ENCODE measurements at places on chromosomes 16 and 17. TPM values are rescaled to one million over a fixed set of nuclear protein-coding genes. Genes with fewer than 3 reads are reported as not detected.
A peak's percentile ranks its signal among the peaks of the same experiment; 100 is the strongest.

DNA sequence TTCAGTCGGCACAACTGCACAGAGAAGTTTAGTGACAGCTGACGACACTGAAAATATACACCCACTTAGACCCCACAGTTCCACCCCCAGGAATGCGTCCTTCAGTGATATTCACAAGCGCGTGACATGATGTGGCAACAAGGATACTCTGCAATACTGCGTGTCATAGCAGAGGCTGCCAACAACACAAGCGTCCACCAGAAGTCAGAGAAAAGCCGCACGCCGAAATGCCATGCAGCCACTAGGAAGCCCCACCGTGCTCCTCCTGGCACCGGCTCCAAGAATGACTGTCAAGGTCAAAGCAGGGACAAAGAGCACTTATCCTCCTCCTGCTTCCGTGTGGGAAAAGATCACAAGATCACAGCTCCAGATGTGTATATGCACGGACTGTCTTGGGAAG, 3.5 kb downstream of the ATP2A3 start:
- H3K27ac ChIP-seq = no peak overlapping the region
- no peak overlapping the region for H3K4me3 ChIP-seq
- H3K36me3 ChIP-seq = no peaks in the 10 kb centered on the region
- peaks cover 31% of the 10 kb centered on the region for H3K27me3 ChIP-seq
- peaks cover 25% of the 10 kb centered on the region for H3K4me1 ChIP-seq
- DNase-seq = no peak

Gene RCVRN
- total RNA-seq = not detected

GRCh38 chr17:29216181-29216580, 30.5 kb upstream of the CRYBA1 start:
- no peak overlapping the region for H3K4me3 ChIP-seq
- H3K36me3 ChIP-seq = no peaks in the 10 kb centered on the region
- H3K4me1 ChIP-seq = peaks cover 8% of the 10 kb centered on the region
- no peak for DNase-seq
- no peak overlapping the region for H3K27ac ChIP-seq
- peaks cover 9% of the 10 kb centered on the region for H3K27me3 ChIP-seq

GRCh38 chr16:19179546-19180490, 11.8 kb downstream of the SYT17 start:
- H3K4me3 ChIP-seq = no peak overlapping the region
- H3K4me1 ChIP-seq = peaks cover 2% of the 10 kb centered on the region
- no peaks in the 10 kb centered on the region for H3K36me3 ChIP-seq
- H3K27me3 ChIP-seq = peaks cover 13% of the 10 kb centered on the region

DNA sequence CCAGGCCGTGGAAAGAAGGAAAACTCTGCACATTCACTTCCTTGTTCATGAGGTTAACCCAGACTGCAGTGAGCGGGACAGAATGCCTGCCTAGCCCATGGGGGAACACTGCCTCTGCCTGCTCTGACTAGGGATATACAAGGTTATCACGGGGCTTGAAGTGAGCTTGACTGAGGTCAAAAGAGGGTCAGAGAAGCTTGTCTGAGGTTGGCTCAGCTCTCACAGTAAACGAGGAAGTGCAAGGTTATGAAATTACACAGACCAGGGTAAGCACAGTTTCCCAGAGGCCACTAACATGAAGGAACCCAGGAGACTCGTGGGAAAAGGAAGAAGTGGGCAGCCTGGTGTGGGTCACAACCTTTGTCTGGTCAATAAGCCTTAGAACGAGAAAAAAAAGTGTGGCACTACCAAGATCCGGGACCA, 28.7 kb downstream of the HIC1 start:
- no peaks in the 10 kb centered on the region for H3K27me3 ChIP-seq
- H3K36me3 ChIP-seq = peaks cover 18% of the 10 kb centered on the region
- no peak for DNase-seq
- no peak overlapping the region for H3K4me3 ChIP-seq
- peaks cover 38% of the 10 kb centered on the region for H3K4me1 ChIP-seq

GRCh38 chr16:75794426-75794825, 68.1 kb upstream of the CPHXL start:
- no peaks in the 10 kb centered on the region for H3K36me3 ChIP-seq
- DNase-seq = no peak
- H3K27me3 ChIP-seq = peaks cover 2% of the 10 kb centered on the region
- no peak overlapping the region for H3K4me3 ChIP-seq
- H3K4me1 ChIP-seq = no peaks in the 10 kb centered on the region

DNA sequence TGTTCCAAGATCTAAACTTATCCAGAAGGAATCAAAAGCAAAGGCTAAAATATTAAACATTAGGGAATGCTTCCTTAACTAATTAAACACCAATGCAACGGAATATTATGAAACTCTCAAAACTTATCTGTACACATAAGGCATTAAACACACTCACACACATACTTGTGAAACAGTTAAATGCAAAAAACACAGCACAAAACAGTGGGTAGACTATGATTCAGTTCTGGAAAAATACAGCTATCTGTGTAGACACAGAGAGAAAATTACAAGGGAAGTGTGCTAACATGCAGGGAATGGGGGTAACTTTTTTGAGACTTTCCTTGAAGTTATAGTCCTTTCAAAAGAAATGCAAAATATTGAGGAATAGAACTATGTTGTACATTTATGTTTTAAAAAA, 36.7 kb upstream of the CCL1 start:
- no peaks in the 10 kb centered on the region for H3K4me1 ChIP-seq
- DNase-seq = no peak
- no peaks in the 10 kb centered on the region for H3K36me3 ChIP-seq

Gene KRTAP9-4
- not detected for total RNA-seq

GRCh38 chr16:53209429-53209828, 154.6 kb downstream of the CHD9 start:
- DNase-seq = no peak
- H3K4me1 ChIP-seq = peaks cover 56% of the 10 kb centered on the region
- H3K27me3 ChIP-seq = no peaks in the 10 kb centered on the region
- H3K4me3 ChIP-seq = peak overlapping the region; percentile 84

Gene JUP
- total RNA-seq = 79.8 TPM

DNA sequence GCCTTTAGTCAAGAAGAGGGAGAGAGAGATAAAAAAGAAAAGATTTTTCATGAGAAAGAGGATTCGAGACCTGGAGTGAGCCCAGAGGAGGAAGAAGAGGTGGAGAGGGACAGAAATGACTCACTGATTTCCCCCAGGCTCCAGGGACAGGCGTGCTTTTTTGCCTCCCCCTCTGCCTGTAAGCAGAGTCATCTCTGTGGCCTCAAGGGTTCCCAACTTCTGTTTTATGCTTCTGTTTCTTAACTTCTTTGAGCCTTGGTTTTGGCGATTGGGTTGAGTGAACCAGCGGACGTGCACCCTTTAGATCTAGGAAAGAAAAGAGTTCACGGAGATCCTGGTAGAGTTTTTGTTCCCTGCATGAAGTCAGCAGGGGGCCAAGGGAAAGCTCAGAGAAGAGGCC, 147.9 kb upstream of the NOL11 start:
- H3K27me3 ChIP-seq = peaks cover 4% of the 10 kb centered on the region
- H3K4me3 ChIP-seq = no peak overlapping the region
- H3K4me1 ChIP-seq = no peaks in the 10 kb centered on the region
- peaks cover 4% of the 10 kb centered on the region for H3K36me3 ChIP-seq
- no peak for DNase-seq
- no peak overlapping the region for H3K27ac ChIP-seq

DNA sequence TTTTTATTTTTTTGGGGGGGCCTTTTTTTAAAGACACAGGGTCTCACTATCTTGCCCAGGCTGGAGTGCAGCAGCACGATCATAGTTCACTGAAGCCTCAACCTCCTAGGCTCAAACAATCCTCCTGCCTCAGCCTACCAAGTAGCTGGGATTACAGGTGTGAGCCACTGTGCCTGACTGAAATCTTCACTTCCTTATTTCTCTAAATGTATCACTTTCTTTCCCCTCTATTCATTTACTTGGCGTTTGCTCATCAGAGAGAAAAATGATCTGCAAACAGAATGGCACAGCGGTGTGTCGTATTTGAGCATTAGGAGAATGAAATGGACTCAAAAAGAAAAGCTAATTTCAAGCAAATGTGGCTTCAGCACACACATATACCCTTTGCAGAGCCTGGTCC, 44.3 kb upstream of the CDH5 start:
- peaks cover 45% of the 10 kb centered on the region for H3K27me3 ChIP-seq
- H3K27ac ChIP-seq = no peak overlapping the region
- no peak for DNase-seq
- H3K4me3 ChIP-seq = no peak overlapping the region

- no peaks in the 10 kb centered on the region for H3K36me3 ChIP-seq
- H3K27ac ChIP-seq = peak overlapping the region; percentile 89
- peak; percentile 87 for DNase-seq
- no peaks in the 10 kb centered on the region for H3K27me3 ChIP-seq
Observed at GRCh38 chr16:66486773-66487579, 59.9 kb downstream of the BEAN1 start.

Gene ACSF2
- 25.4 TPM for total RNA-seq

Gene ZNHIT3
- total RNA-seq = 35.5 TPM

DNA sequence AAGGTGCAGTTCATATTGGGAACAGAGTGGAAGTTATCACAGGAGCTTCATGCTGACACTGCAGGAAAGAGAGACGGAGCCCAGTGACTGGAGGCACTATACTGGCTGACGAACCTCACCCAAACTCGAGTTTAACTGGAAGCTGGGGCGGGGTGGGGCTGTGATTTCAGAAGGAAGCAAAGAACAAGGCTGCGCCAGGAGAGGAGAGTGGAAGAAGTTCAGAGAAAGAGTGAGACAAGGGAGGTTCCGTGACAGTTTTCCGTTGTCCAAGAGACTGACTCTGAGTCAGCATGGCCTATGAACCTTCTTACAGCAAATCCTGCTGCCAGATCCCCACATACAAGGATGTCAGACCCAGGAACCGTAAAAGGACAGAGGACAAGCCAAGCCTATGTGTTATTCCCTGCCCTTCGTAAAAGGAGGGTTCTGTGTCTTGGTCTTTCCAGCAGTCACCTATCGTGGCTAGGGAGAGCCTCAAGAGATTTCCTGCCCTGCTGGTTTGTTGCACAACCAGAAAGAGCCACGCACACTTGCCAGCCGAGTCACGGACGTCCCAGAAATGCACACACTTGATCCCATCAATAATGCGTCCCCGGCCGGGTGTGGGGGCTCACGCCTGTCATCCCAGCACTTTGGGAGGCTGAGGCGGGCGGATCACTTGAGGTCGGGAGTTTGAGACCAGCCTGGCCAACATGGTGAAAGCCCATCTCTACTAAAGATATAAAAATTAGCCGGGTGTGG, 5.1 kb downstream of the PITPNA start:
- no peak overlapping the region for H3K4me3 ChIP-seq
- H3K4me1 ChIP-seq = peaks cover 20% of the 10 kb centered on the region
- no peak overlapping the region for H3K27ac ChIP-seq
- peaks cover 8% of the 10 kb centered on the region for H3K36me3 ChIP-seq
- DNase-seq = no peak

GRCh38 chr17:72236980-72237633, 116.3 kb downstream of the SOX9 start:
- no peak overlapping the region for H3K4me3 ChIP-seq
- no peaks in the 10 kb centered on the region for H3K36me3 ChIP-seq
- H3K4me1 ChIP-seq = no peaks in the 10 kb centered on the region

DNA sequence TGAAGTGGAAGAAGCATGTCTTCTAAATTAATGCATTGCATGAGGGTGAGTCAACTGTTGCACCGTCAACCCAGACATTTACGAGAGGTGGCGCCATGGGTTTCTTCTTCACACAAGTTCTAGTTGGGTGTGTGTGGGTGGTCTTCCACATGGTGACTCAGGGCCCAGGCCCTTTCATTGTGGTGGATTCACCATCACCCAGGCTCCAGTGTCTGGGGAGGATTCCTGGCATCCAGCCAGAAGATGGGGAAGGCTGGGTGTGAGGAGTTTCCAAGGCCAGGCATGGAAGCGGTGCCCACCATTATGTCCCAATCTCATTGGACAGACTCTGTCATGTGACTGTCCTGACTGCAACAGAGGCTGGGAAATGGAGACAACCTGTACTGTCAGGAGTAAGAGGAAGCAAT, 21.4 kb upstream of the JPH3 start:
- H3K4me1 ChIP-seq = peaks cover 65% of the 10 kb centered on the region
- no peaks in the 10 kb centered on the region for H3K27me3 ChIP-seq
- H3K4me3 ChIP-seq = no peak overlapping the region
- peak overlapping the region; percentile 97 for H3K27ac ChIP-seq
- H3K36me3 ChIP-seq = no peaks in the 10 kb centered on the region

Gene ENPP7
- total RNA-seq = not detected

Gene RAMP2
- total RNA-seq = 2.4 TPM

GRCh38 chr16:9434659-9435058, 343.2 kb downstream of the HAPSTR1 start:
- no peak overlapping the region for H3K27ac ChIP-seq
- no peak for DNase-seq
- no peak overlapping the region for H3K4me3 ChIP-seq
- H3K36me3 ChIP-seq = no peaks in the 10 kb centered on the region
- no peaks in the 10 kb centered on the region for H3K4me1 ChIP-seq

DNA sequence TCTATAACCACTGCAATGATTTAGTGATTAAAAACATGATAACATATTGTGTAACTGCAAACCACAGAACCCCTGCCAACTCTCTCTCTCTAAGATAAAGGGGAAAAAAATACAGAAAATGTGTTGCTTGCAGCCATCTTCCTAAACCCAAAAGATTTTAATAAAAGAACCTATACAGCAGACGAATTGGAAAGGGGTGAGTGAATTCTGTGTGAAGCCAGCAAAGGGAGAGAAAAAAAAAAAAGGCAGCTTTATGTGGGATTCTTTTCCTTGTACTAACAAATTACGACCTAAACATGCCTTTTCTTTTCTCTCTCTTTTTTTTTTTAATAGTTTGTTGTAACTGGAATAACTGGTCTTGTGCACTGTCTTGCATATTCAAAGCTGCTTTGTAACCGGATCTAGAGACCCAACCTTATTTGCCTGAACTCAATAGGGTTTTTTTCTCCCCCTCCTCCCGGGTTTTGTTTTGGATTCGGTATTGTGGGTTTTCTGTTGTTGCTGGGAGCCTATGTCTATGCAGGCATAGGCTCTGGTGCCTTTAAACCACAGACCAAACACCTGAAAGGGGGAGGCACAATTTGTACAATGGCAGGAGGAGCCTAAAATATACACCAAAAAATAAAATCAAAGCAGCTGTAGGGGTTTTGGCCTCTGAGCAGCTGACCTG, 7.0 kb upstream of the ZFHX3 start:
- H3K4me3 ChIP-seq = peak overlapping the region; percentile 100
- H3K27me3 ChIP-seq = no peaks in the 10 kb centered on the region
- no peak overlapping the region for H3K27ac ChIP-seq
- H3K4me1 ChIP-seq = peaks cover 14% of the 10 kb centered on the region
- peaks cover 6% of the 10 kb centered on the region for H3K36me3 ChIP-seq
- DNase-seq = no peak

Gene SHMT1
- 5.8 TPM for total RNA-seq

GRCh38 chr17:534071-534691, 180.5 kb downstream of the VPS53 start:
- DNase-seq = no peak
- no peak overlapping the region for H3K27ac ChIP-seq
- H3K36me3 ChIP-seq = peaks cover 41% of the 10 kb centered on the region
- H3K27me3 ChIP-seq = no peaks in the 10 kb centered on the region
- H3K4me3 ChIP-seq = no peak overlapping the region

Gene EIF3C
- total RNA-seq = 1,034 TPM

Gene KRT33A
- not detected for total RNA-seq

- no peaks in the 10 kb centered on the region for H3K36me3 ChIP-seq
- peaks cover 66% of the 10 kb centered on the region for H3K27me3 ChIP-seq
- no peak for DNase-seq
- peak overlapping the region; percentile 66 for H3K4me3 ChIP-seq
- H3K4me1 ChIP-seq = peaks cover 18% of the 10 kb centered on the region
Observed at GRCh38 chr16:52546291-52547003, 496 bp downstream of the TOX3 start.

Gene NARF
- 72.8 TPM for total RNA-seq

Gene ASPSCR1
- 47.1 TPM for total RNA-seq

Gene BIRC5
- total RNA-seq = 11.9 TPM

- peaks cover 49% of the 10 kb centered on the region for H3K4me1 ChIP-seq
- H3K27ac ChIP-seq = no peak overlapping the region
- H3K4me3 ChIP-seq = no peak overlapping the region
- H3K27me3 ChIP-seq = no peaks in the 10 kb centered on the region
Observed at GRCh38 chr17:17819561-17819995, 17.2 kb downstream of the SREBF1 start.
